ENCODE measurements at places on chromosomes 12 and 14.

DNA sequence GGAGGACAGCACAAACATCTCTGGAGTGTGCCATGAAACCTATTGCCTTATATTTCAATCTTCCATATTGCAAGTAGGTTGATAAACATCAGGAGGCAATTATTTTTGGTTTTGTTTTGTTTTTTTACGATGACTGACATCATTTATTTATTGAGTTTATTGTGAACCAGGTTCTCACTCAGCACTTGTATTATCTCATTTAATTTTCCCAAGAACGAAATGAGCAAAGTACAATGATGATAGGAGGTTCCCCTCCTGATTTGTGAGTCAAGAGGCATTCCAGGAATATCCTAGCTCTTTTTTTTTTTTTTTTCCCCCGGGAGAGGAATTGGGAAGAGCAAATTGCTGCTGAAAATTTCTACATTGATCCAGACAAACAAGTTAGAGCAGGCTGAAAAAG is 4.7 kb downstream of the SOCS2 start:
- no peak for DNase-seq

GRCh38 chr12:121791671-121792551 is 1.6 kb downstream of the RHOF start:
- peak; percentile 71 for DNase-seq

GRCh38 chr12:124381456-124382296 is 86.8 kb downstream of the RFLNA start:
- peak; percentile 90 for DNase-seq

DNA sequence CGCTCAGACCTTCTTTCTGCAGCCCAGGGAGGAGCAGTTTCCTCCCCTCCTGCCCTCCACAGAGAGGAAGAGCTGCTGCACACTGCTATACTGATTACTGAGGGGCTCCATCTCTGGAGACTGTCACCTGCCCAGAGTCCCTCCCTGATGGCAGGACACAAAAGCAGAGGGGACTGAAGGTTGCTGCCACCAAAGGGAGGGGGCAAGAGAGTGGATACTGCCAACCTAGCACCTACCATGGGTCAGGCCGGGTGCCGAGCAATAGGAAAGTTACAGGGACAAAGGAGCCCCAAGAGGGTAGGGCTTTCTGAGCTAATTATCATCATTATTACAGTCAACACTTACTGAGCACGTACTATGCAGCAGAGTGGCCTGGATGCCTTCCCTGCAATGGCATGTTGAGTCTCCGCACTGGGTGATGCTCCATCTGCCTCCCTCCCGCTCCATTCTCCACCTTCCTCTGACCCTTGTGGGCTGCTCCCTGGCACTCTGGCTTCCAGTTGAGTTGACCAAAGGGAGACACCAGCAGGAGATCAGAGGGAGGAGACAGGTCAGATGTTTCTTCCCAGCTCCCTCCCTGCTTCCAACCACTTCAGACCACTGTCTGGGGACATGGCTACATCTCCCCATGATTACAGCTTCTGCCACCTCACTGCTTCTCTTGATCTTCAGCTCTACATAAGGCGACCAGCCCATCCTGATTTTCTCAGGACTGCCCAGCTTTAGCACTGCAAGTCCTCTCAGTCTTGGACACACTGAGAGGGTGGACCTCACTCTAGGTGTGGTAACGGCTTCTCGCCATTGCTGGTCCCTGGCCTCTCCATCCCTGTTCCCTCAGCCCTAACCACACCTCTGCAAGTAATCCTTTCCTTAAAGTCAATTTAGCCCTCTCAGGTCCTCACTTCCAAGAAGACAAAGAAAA is 2.6 kb upstream of the KRT79 start:
- no peak for DNase-seq

- no peak for DNase-seq
Measured at GRCh38 chr12:91419809-91420208, 237.2 kb upstream of the DCN start.

DNA sequence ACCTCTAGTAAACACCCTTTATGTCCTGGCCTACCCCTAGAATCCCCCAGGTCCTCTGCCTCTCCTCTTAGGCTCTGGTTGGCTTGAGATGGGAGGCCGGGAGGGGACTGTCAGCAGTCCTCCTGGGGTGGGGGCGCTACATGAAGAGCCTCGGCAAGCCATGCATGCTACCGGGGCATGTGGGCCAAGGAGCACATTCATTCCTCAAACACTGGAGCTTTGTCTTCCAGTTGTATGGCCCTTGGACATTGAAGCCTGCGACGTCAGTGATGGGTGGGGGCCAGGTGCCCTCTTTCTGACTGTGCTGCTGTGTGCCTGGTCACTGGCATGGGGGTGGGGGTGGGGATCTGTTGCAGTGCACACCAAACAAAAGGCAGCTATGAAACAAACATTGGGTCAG is 15.8 kb upstream of the CELA1 start:
- DNase-seq = no peak

- peak; percentile 91 for DNase-seq
Measured at GRCh38 chr12:120228291-120229070, 27.6 kb upstream of the RPLP0 start.

GRCh38 chr14:77825895-77826519 is 26.1 kb downstream of the ADCK1 start:
- DNase-seq = no peak

DNA sequence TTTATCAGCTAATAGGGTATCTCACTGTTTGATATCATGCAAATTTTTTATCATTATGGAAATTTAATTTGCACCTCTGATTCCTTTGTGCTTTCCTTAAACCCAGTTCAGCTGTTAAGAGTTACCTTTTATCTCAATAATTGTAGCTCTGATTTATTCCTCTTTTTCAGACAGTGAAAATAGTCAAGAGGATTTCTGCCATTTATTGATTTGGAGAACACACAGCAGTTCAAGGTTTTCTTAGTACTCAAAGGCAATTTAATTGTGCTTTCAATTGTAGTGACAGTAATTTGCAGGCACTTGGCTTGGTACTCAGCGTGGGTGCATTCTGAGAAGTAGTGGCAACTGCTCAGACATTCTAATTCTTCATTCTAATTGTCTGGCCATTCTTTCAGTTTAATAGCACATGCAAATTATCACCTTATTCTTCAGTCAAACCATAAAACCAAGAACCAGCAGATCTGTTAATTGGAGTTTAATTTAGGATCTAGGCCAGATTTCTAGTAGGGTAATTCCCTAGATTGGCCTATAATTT is 709.3 kb downstream of the RPS29 start:
- no peak for DNase-seq

- DNase-seq = peak; percentile 30
Measured at GRCh38 chr14:96362071-96362964, 823 bp downstream of the ATG2B start.

- no peak for DNase-seq
Measured at GRCh38 chr14:82060219-82060618, 526.6 kb upstream of the SEL1L start.

- DNase-seq = no peak
Measured at GRCh38 chr14:64979336-64980074, 7.2 kb upstream of the FNTB start.

DNA sequence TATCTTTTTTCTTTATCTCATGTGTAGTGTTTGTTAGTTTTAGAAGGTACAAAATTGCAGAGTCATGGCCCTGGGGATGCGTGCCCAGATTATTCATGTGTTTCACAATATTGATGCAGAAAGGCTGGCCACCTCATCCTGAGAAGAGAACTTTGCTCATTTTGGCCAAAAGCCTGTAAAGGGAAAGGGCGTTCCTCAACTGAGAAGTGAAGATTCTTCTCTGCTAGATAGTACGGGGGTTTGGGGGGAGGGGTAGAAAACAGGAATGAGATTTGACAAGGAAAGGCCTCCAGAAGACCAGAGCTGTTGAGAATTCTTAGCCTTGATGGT is 1.7 kb downstream of the MGST1 start:
- peak; percentile 73 for DNase-seq

DNA sequence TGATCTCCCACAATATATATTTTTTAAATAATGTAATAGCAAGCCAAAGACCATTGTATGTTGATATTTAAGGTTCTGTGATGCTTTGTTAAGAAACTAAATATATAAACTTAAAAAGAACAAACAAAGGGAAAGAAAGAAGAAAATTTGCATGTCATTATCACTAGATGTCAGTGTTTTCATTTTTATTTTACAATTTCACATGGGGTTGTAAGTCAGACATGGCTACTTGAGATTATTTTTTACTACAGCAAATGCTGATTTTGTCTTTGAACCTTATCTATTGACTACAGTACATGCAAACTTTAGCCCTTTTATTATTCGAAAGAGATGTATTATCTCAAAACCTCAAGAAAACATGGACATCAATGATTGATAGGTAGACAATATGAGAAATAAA is 36.1 kb downstream of the SLCO1C1 start:
- DNase-seq = no peak

- no peak for DNase-seq
Measured at GRCh38 chr14:24578558-24578957, 2.5 kb upstream of the CTSG start.

- no peak for DNase-seq
Measured at GRCh38 chr12:30835216-30835615, 80.5 kb upstream of the CAPRIN2 start.

- no peak for DNase-seq
Measured at GRCh38 chr12:52009081-52009751, 2.5 kb downstream of the TAMALIN start.

DNA sequence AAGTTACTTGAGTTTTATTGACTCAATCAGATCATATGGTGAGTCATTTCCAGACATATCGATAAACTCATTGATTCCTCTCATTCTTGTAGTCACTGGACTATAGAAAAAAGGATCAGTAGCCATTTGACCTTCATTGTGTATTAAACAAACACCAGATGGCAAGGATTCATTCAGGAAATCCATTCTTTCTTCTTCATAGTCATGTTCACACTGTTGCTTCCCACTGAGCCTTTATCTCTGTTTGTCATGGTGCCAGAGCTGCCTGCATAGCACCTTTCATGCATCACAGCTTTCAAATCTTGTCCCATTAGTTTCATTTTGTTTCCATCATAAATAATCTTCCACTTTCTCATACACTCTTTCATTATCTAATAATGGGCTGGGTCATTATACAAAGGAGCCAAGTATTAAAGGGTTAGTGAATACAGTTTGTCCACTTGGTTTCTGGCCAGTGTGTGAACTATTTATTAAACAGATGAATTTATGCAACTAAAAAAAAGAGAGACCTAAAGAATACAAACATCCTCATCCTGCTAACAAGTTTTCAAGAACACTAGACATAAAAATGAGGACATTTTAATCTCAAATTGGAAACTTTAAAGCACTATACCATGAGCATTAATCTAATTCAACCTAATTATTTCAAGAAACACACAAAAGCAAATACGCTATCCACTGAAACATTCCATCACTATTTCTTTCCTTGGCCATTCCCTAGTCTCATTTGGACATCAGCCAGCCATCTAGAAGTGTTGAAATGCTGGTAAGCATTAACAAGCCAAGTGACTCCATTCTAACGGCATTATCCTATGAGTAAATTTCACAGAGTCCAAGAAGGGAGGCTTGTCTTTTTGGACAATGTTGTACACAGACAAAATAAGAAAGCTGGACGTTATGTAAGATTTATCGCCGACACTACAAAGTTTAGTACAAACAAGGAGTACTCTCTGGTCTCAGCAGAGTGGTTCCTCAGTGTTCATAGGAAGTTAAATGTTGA is 476.5 kb downstream of the FOXG1 start:
- no peak for DNase-seq

DNA sequence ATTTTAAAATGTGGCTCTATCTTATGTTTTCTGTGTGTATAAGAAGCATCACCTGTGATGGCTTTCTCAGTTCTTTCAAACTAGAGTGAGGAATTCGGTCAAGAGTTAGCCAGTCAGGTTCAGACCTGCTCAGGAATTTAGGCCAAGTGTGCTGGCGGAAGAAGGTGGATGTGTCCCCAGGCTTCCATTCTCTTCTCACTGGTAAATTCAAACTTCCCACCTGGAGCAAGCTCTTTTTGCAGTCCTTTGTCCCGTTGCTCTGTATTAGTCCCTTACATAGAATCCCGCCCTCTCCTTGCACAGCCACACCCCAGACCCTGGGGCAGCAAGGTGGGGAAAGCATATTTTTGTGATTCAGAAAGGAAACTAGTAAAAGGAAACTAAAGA is 124.7 kb upstream of the PWP1 start:
- DNase-seq = no peak

DNA sequence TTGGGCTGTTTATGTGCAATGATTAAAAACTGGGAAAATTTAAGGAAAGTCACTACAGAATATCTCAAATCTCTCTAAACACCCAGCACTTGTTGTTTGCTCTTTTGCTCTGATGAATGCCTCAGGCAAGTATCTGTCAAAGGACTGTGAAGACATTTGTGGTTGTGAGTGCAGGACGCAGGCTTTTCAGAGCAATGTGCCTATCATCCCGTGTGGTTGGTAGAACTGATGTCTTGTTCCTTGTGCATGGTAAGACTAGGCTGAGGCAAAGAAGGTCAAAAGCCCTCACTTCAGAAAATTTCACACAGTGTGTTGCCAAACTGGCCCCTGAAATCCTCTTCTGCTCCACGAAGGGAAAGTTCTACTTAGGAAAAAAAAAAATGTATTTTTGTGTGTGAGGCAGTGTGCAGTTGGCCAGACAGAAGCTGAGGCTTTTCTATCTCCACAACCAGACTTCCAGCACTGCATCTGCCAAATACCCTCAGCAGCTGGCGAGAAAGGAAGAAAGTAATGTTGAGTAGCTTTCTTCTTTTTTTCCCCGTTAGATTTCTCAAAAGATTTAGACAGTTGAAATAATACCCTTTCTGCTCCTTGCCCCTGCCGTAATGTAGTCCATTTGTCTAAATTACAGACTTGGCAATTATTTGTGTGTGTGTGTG is 1103.1 kb downstream of the VRK1 start:
- no peak for DNase-seq

DNA sequence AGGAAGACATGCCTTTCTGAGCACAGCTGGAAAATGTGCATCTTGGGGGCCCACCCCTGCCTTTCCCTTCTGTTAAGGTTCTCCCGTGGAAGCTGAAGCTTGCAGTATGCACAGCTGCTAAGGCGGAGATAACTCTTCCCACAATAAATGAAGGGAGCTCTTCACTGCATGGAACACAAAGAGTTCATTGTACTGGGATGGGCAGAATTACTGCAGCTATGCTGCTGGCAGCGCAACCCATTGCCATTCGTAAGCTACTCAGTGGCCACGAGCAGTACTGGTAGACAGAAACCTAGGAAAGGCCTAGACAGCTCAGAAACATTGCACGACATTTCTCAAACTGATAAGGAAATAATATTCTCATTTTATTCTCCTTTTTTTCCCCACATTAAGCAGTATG is 310.2 kb downstream of the MDGA2 start:
- no peak for DNase-seq

GRCh38 chr12:124625867-124626675 is 58.7 kb upstream of the NCOR2 start:
- DNase-seq = peak; percentile 91

All from suppressor macrophage treated with lipopolysaccharide for 1 hour (primary cell).